ENCODE measurements at places on chromosomes 7 and 10.

GRCh38 chr10:88070080-88070880, 206.9 kb downstream of the PTEN start:
- no peak for DNase-seq

DNA sequence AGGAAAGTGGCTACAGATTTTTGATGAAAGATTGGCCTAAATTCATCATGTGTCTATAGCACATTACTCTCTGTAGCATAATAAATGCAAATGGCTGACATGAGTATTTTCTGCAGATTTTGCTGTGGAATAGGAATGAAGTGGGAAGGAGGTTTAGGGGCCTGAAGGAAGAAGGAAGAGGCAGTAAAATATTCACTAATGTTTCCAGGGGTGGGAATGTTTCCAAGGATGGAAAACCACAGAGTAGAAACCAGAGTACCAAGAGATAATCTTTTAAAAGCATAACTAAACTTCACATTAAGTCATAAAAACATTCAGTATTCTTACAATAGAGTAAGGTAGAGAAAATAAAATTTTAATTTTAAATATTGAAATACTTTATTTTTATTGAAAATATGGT, 267.8 kb downstream of the BICC1 start:
- no peak for DNase-seq

- no peak for DNase-seq
Observed at GRCh38 chr10:13706604-13707003, 119.8 kb downstream of the PRPF18 start.

- no peak for DNase-seq
Observed at GRCh38 chr7:107944411-107945169, 53.6 kb downstream of the DLD start.

DNA sequence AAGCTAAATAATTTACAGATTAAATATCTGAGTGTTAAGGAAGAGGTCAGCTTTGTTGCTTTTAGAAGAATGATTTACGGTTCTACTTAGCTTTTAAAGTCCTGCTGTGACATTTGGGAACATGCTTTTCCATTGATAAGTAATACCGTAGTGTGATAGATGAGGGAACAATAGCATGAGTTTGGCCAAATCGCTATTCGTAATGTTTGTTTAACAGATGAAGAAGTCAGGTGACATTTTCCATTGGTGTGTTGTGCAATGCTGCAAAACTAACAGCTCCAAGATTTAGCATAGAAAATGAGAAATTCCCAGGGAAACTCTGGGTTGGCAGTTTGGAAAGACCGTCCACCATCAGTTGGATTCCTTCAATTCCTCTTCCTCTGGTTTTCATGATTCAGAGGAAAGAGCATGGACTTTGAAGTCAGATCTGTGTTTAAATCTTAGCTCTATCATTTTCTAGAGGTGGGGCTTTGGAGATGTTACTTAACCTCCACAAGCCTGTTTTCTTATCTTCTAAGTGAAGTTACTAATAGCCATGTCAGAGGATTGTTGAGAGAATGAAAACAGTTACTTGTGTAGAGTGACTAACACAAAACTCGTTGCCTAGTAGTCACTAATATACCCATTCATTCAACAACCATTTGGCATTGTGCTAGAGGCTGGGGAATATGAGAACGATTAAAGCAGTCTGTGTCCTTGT, 140.4 kb upstream of the BMPER start:
- no peak for DNase-seq

DNA sequence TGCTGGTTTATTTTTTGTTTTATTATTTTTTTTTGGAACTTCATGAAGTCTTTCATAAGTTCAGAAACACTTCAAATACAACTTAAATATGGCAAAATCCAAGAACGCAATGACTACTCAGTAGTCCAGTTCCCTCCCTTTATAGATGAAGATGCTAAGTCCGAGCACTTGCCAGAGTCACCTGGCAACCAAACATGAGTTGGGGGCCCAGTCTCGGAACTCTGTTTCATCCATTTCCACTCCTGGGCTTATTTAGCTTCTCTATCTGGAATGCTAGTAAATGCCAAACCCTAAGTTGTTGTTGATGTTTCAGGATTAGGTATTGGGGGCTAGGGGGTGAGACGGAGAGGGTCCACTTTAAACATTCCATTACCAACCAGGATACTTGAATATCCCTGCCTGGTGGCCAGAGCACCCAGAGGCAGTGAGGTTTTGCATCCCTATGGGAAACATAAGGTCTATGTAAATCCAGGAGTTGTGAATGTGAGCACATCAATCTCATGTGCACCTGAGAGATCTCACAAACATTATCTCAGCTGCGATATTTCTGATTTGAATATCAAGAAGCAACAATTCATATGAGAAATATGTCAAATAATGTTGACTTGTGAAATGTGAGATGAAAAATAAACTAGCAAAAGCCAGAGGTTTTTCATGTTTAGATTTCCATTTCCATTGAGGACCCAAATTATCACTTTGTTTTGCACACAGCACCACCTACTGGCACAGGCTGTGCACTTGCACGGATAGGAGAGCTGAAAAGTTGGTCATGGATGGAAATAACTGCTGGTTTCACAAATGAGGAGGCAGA, 129.3 kb downstream of the PKD1L1 start:
- no peak for DNase-seq

DNA sequence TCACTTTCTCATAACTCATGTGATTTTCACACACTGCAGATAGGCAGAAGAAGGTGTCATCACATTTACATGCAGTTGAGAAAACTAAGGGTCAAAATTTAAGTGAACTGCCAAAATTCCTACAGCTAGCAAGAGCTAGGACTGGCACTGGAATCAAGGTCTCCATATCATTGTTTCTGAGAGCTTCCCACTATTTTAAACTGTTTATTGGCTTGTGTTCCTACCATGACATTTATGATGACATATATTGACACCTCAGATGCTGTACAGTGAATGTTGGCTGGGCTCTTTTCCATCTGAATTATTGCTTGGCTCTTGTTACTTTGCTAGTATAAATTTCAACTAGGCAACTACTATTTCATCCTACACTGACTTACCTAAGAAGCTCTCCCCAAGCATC, 2.0 kb downstream of the THSD7A start:
- DNase-seq = no peak

GRCh38 chr7:30694774-30695721, 12.8 kb upstream of the CRHR2 start:
- DNase-seq = no peak

DNA sequence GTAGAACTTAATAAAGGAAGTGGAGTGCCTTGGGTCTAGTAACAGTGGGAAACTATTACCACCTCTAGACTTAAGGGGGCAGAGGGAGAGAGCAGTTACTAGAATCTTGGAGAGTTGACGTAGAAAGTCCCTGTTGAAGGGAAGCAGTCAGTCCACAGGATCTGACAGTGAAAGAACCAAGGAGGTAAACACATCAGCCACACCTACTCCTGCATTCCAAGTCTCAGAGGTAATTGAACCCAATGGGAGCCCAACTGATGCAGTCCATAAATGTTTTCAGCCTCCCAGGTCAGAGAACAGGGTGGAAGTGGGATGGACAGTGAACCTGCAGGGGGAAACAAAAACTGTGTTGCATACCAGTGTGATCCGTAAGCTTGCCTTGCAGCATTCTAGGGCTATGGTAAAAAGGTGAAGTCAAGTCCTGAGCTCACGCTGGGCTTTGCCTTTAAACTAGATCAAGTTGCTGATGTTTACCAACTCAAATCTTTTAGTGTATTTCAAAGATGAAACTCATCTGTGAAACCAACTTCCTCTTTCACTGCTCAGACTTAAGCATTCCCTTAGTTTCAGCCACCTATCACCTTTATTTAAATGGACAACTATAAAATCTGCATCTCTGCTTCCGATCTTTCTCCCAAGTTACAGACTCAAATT, 57.2 kb downstream of the SLC16A12 start:
- DNase-seq = no peak

DNA sequence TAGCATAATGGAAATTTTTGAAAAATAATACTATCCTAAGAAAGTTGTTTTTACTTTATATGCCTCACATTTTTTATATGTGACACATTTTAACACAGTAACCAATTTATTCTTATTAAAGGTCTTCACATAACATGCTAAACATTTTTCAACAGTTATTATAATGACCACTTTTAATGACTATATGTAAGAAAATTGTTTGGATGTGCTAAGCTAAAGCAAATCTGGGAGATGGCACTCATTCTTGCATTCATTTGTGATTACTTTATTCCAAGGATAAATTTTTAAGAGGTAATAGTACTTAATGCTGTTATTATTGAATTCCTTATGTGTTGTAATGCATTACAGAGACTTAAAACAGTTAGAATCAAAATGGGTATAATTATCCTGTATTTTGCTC, 88.1 kb downstream of the ANKIB1 start:
- DNase-seq = no peak

GRCh38 chr10:119358152-119358512, 150.8 kb downstream of the GRK5 start:
- DNase-seq = no peak

- DNase-seq = no peak
Observed at GRCh38 chr7:40979296-40979695, 723.6 kb downstream of the INHBA start.

DNA sequence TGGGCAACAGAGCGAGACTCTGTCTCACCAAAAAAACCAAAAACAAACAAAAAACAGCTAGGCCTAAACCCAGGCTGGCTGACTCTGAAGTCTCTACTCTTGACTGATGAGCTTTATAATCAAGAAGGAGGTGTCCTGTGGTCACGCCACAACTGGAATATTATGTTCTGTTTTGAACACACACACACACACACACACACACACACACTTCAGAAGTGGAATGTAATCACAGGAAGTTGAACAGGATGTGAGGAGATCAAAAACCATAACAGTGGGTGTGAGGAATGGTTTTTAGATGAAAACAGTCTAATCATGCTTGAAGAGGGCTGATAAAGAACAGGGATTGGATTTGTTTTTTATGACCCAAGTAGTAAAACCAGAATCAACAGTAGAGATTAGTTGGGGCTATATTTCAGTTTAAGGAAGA, 51.1 kb upstream of the IL6 start:
- DNase-seq = no peak

Measured in LNCaP clone FGC (cell line).